NCI-H1694 (cell line): ENCODE measurements at places on chromosomes 5 and 9.

- no peak for DNase-seq
These were observed 91.1 kb downstream of the PRDM6 start for GRCh38 chr5:123180178-123180577.

DNA sequence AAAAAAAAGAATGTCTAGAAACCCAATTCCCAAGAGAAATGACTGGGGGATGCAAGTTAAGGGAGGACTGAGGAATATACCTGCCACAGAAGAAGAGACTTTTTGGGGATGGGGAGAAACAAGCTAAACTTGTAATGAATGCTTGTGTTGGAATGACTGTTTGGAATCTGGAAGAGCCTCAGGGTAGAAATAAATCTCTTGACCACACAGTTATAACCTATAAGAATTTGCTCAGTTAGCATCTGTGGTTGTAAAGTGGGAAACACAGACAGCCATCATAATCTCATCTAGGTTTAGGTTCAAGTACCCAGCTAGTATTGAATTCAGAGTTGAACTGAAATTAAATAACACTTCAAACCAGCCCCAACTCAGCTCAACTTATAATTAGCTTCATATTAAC is 678.3 kb upstream of the CHD1 start:
- no peak for DNase-seq

- no peak for DNase-seq
These were observed 20.8 kb downstream of the DAB2IP start for GRCh38 chr9:121672213-121672612.

DNA sequence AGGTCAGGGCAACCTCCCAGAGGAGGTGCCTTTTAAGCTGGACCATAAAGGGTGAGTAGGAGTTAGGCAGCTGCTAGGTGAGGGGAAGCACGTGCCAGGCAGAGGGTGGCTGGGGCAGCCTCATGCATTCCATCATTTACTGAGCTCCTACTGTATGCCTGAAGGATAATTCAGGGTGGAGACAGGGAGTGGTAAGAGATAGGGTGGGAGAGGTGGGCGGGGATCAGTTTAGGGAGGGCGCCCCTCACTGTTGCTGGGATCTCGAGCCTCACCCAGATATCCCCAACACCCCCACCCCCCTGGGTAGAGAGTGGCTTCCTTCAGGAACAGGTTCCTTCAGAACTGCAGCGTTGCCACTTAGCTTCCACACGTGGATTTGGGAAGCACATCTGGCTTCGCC is 74.5 kb upstream of the ASS1 start:
- DNase-seq, result no peak

- DNase-seq, result no peak
These were observed 38.8 kb downstream of the IARS1 start for GRCh38 chr9:92254381-92255337.

DNA sequence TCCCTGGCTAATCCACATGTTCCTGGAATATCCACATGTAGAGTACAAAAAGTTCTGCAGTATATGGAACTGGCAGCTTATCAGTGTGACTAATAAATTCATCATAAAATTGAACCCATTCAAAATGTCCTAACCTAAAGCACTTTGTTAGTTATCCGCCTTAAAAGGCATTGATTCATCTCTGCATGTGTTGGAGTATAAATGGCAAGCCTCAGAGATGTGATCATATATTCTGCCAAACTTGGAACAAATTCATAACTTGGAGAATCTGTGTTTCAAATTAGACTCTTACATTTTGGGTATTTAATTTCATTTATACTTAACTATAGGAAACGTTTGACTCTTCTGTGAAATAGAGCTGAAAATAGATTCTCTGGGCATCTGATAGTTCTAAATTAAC is 25.2 kb upstream of the NREP start:
- DNase-seq, result no peak

DNA sequence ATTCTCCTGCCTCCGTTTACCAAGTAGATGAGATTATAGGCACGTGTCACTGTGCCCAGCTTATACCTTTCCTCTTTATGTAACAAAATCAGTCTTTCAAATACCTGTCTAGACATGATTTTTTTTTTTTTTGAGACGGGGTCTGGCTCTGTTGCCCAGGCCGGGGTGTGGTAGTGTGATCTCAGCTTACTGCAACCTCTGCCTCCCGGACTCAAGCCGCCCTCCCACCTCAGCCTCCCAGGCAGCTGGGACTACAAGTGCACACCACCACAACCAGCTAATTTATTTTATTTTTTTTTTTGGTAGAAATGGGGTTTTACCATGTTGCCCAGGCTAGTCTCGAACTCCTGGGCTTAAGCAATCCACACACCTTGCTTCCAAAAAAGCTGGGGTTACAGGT is 13.2 kb downstream of the NADK2 start:
- no peak for DNase-seq

- no peak for DNase-seq
These were observed 147.3 kb downstream of the FAM114A2 start for GRCh38 chr5:153891394-153891793.

DNA sequence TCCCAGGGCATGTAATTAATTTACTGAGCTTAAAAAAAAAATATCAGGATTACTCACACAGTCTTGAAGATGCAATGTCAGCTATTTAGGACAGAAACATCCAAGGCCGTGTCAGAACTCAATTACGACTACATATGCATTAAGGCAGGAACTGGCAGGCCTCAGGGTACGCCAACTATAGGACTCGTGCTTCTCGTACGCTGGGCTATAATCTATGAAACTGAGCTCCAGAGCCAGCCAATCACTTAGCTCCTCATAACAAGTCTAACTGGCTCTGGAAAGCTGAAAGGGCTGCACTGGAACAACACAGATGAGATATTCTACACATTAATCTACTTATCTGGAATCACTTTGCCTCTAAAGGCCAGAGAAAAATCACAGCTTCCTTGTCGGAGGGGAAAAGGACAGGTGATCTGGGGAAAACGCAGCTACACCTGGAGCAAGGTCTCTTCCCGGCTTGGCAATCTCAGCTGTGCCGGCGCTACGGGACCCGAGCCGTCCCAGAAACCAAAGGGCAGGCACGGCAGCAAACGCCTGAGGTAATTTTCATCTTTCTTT is 212.0 kb downstream of the DEPDC1B start:
- no peak for DNase-seq

- DNase-seq, result no peak
These were observed 427.7 kb downstream of the PRELID2 start for GRCh38 chr5:145407300-145408047.

DNA sequence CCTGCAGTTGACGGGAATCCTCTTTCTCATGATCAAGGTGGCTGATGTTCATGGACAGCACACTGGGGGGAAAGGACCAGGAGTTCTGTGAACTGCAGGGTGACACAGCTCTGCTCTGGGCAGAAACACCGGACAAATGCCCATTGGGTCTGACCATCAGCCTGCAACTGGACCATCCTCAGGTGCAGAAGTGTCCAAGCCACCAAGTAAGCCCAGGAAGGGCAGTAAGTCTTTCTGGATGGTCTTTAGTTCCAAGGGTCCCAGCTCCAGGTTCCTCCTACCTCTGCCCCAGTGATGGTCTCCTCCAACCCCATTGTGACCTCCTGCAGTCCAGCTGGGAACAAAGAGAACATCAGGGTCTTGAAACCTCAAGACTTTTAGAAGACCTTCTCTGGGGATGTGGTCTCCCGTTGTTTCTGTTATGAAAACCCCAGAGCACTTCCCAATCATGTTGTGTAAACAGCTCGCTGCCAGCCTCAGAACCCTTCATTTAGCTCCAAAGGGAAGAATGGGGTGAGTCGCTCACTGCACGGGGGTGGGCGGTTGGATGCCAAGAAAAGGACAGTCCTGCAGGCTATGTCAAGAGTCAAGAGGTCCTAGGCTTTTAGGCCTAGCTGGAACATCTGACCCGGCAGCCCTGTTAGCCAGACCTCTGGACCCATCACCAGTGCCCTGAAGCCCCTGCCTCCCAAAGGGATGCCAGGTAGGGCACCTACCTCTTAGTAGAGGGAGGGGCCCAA is 41.8 kb upstream of the TCF7 start:
- DNase-seq, result no peak

DNA sequence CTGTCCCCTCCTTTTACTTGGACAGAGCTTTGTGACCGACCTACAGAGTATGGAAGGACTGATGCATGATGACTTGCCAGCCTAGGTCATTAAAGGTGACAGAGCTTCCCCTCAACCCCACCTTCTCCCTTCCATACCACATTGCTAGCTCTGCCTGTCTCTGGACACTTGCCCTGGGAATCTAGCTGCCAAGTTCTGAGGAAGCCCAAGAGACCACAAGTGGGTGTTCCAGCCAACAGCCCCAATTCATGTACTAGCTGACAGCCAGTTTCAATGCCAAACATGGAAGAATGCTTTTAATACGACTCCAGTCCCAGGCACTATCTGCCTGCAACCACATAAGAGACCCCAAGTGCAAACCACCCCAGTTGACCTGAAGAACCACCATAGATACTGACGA is 477.1 kb downstream of the SPOCK1 start:
- no peak for DNase-seq

DNA sequence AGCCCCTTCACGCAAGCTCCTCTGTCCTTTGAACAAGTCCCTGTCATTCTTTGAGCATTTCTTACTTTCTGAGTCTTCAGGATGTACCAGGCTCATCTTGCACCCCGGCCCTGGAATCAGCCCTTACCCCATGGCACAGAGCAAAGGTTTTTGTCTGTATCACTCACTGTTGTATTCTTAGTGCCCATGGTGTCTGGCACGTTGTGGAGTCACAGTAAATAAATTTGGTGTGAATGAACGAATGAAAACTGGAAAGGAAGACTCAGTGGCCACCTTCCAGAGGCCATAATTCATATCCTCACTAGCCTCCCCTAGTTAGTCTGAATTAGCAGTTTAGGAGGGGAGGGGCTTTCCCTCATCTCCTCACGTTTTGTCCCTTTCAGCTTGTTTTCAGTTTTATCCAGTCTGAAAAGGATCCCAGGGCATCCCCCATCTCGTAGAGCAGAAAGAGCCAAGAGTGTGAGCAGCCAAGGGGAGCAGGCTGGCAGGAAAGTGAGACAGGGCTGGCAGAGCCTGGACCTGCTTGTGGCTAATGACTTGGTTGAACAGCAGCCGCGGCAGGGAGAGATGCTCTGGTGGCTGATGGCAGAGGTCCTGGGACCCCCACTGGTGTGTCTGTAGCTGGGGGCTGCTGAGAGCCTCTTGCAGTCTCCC is 42.7 kb downstream of the ZNF618 start:
- no peak for DNase-seq
